ENCODE measurements at places on chromosomes 7 and 10. TPM values are rescaled to one million over a fixed set of nuclear protein-coding genes. Genes with fewer than 3 reads are reported as not detected.

The CPN1 gene
- 69.4 TPM for total RNA-seq

The HKDC1 gene
- 0.61 TPM for total RNA-seq

The HHEX gene
- 0.48 TPM for total RNA-seq

The ANKRD22 gene
- total RNA-seq: not detected

DNA sequence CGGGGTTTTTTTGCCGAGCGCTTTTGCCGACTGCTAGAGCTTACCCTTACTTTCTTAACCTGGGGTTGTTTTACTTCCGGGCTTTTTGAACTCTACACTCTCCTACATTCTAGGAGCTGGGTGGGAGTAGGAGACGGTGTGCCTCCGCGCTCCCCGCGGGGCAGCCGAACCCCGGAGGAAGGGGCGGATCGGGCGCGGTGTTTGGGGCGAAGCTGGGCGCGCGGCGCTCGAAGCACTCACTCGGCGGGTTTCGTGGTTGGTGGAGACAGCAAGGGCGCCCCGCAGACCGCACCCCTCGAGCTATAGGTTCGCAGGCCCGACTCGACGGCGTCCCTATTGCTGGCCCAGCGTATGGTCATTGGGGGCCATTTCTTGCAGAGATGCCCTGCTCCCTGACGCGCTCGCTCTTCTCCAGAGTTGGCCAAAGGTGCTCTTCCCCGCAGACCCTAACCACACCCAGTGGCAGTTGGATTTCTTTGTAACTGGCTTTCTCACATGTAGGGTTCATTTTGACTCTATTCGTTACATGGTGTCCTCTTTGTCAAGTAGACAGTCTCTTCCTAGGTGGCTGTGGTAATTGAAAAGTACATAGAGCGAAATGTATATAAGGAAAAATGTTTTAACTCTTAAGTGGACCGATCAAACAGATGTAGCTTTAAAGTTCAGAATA lies 364 bp downstream of the ZNF518A start:
- no peak for DNase-seq

DNA sequence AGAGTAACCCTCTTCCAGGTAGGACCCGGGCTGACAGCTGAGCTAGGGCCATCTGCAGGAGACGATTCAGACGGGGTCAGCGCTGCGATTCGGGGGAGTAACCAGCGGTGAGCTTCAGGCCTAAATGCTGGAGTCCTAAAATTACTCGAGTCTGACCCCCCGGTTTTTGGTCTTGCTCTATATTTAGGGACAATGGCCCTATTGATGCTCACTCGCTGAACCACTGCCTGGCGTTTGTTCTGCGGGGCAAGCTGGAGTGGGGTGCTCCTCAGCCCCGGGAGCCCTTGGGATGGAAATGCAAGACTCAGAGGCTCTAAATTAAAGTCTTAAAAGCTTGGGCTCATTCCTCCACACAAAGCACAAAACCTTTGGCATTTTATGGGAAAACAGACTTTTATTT lies 120.0 kb downstream of the PRKAG2 start:
- DNase-seq: no peak

DNA sequence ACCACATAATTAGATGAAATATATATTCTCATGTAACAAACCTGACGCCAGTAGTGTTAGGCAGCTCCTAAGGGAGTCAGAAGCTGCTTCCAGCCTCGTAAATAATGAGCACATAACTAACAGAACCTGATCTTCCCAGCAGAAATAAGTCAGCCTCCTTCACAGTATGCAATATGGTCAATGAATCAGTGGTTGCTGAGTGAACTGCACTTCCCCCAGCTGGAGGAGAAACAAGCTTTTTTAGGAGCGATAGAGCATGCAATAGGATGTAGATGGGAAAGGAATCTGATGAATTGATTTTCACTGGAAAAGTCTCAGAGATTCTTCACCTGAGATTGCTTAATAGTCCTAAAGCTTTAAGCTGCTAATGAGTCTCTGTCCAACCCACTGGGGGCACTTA lies 337.2 kb upstream of the LRGUK start:
- no peak for DNase-seq

- no peak for DNase-seq
Measured at GRCh38 chr10:5519054-5519453, 5.7 kb upstream of the CALML3 start.

GRCh38 chr10:78594559-78595268 lies 474.1 kb upstream of the ZMIZ1 start:
- DNase-seq: no peak
